AG08395 (cell line): ENCODE measurements at places on chromosomes 12 and 14.

DNA sequence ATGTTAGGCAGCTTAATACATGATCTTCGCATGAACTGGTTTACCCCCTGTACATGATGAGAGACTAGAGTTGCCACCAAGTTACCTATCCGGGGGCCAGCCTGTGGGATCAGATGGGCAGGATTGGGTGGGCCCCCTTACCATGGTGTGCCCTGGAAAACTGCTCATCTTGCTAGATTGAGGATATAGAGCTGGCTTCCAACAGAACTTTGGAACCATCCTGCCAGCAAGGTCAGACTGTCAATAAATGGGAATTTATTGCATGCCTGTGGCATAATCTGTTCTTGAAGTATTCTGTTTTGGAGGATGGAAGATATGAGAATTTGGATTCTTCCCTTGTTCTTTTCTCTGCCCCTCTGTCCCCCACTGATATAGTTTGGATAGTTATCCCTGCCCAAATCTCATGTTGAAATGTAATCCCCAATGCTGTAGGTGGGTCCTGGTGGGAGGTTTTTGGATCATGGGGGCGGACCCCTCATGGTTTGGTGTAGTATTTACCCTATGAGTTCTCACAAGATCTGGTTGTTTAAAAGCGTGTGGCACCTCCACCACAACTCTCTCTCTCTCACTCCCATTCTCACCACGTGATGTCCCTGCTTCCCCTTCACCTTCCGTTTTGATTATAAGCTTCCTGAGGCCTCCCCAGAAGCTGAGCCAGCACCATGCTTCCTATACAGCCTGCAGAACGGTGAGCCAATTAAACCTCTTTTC is 3.7 kb upstream of the TM9SF1 start:
- DNase-seq: no peak

DNA sequence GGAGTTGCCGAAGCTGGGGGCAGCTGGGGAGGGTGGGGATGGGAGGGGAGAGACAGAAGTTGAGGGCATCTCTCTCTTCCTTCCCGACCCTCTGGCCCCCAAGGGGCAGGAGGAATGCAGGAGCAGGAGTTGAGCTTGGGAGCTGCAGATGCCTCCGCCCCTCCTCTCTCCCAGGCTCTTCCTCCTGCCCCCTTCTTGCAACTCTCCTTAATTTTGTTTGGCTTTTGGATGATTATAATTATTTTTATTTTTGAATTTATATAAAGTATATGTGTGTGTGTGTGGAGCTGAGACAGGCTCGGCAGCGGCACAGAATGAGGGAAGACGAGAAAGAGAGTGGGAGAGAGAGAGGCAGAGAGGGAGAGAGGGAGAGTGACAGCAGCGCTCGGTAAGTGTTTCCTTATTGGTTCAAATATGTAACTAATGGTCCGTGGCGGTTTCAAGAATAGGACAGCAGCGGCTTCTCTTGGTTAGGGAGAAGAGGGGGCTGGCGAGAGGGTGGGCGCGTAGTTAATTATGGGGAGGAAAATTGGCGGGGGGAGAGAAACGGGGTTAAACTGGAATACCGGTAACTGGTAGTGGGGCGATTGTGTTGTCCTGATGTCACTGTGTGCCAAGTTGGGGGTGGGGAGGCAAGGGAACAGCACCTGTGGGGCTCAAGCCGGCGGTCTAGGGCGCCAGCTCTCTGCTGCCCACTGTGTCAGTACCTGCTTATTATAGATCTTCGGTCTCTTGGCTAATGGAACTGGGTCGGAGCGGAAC is 8.4 kb downstream of the HOXC8 start:
- DNase-seq: no peak

DNA sequence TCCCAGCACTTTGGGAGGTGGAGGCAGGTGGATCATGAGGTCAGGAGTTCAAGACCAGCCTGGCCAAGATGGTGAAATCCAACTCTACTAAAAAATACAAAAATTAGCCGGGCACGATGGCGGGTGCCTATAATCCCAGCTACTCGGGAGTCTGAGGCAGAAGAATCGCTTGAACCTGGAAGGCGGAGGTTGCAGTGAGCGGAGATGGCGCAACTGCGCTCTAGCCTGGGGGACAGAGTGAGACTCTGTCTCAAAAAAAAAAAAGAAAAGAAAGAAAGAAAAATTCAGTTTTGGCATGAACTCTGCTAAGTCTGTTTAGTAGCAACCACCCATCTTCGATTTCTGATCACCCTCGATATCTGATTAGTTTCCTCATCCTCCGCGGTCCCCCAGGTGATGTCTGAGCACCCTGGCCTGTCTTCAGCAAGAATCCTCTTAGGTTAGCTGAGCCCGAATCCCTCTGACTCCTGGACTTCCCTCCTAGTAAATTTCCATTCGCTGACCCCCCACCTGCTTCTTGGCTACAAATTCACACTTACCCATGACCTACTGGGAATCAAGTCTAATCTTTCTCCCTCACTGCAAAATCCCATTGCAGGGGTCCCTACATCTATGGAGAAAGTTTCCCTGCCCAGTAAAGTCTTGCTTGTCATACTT is 879 bp upstream of the HSPB8 start:
- DNase-seq: no peak

DNA sequence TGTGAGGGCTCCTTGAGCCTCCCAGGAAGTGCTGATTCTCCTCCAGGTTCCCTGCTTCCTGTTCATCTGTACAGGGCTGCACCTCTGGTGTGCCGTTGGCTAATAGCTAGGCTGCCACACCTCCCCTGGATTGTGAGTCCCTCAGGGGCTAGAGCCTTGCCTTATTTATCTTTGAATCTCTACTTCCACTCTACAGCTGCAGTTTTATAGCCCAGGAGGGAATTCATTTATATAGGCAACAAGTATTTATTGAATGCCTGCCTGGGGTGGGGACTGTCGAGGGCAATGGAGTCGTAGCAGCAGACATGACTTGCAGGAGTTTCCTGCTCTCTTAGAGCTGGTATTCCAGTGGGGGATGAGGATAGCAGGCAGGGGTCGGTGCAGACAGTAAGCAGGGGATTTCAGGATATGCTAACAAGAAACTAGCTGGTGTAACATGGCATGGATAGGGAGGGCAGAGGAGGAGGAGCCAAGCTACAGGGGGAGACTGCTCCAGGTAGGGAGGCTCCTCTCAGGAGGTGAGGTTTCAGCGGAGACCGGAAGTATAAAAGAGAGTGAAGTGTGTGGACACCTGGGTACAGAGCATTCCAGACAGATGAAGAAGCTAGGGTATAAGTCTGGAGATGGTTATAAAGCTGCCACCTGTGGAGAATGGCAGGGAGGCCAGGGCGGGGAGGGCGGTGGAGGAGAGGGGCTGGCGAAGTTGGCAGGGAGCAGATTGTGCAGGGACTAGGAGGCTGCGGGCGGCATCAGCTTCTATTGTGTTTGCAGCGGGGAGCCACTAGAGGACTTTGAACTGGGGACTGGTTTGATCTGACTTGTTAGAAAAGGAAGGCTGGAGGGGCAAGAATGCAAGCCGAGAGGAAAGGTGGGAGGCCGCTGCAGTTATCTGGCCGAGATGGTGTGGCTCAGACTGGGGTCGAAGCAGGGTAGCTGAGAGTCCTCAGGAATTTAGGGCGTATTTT is 17.2 kb downstream of the USP30 start:
- no peak for DNase-seq

GRCh38 chr12:76106631-76107030 is 22.1 kb upstream of the NAP1L1 start:
- DNase-seq: no peak

GRCh38 chr12:96047229-96048211 is 12.1 kb upstream of the LTA4H start:
- peak; percentile 55 for DNase-seq

DNA sequence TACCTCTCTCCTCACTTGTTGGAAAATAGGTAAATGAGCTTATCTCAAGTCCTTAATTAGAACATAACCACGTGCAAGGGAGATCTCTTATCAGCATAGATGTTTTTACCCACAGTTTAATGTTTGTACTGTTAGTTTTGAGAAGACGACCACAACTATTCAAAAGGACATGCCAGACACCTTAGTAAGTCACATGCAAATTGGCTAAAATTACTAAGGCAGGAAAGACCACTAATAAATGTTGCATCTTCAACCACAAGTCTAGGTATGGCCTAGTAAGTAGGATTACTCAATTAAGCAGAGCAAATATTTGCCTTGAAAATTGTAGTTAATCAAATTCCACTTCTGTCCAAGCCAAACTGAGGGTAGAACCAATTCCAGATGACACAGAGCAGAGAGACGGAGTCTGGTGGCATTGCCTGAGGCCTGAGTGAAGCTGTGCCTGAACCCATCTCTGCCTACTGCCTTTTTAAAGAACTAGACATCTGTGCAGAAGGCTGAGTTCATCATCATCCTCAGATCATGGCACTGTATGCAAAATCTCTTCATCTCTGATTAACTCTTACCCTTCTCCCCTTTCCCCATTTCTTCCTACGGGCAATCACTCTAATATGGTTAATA is 29.7 kb upstream of the CHST11 start:
- DNase-seq: peak; percentile 51

GRCh38 chr14:99612738-99613330 is 8.8 kb upstream of the CCDC85C start:
- DNase-seq: peak; percentile 58

- no peak for DNase-seq
Measured at GRCh38 chr14:104981699-104982541, 3.7 kb upstream of the CLBA1 start.

GRCh38 chr14:100063314-100063941 is 1.8 kb upstream of the EVL start:
- DNase-seq: no peak

- DNase-seq: no peak
Measured at GRCh38 chr12:24772813-24773212, 176.1 kb downstream of the BCAT1 start.

DNA sequence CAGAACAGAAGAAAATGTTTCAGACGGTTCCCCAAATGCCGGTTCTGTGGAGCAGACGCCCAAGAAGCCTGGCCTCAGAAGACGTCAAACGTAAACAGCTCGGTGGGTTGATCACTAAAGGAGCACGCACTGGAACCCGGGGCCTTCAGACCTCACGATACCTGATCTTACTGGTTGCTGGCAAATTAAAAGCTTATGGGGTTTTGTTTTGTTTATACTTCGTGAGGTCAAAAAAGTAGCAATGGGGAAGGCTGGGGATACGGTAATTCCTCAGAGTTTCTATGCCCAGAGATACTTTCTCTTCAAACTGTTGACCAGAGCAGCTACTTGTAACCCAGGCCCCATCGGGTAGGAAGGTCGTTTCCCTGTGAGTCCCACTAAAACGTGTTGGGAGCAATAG is 1.7 kb downstream of the CDKN1B start:
- no peak for DNase-seq

DNA sequence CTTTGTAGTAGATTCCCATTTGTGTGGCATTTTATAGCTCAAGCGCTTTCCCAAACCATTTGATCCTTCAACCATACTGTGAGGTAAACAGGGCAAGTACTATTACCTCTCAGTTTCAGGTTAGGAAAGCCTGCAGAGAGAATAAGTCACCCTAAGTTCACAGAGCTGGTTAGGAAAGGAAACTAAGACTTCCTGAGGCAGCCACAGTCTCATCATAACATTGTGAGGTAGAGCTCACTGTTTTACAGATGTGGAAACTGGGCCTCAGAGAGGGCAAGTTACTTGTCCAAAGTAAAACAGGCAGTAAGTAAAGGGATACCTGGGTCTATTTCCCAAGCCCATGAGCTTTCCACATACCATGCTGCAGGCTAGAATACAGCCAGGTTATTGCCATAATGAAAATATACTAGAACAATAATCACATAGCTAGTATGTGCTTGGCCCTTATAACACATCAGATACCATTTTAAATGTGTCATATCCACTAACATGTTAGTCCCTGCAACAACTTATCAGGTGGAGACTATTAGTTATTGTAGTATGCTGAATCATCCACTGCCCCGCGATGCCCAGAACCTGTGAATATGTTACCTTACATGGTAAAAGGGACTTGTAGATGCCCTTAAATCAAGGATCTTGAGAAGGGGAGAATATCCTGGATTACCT is 150.9 kb upstream of the GRIP1 start:
- DNase-seq: no peak

DNA sequence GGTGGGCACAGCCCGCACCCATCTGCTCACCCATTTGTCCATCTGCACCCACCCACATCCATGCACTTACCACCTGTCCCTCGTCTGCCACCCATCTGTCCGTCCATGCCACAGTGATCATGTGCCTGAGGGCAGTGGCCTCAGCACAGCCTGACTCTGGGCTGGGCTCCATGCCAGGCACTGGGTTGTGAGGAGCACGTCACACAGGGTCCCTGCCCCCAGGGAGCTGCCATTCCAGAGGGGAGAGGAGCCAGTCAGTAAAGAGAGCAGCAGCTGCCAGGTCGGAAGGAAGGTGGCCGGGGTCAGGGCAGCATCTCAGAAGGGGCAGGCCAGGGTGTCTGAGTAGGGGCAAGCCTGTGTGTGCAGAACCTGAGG is 43.6 kb downstream of the FBRSL1 start:
- no peak for DNase-seq

- DNase-seq: no peak
Measured at GRCh38 chr14:71613168-71613567, 319.1 kb upstream of the RGS6 start.

DNA sequence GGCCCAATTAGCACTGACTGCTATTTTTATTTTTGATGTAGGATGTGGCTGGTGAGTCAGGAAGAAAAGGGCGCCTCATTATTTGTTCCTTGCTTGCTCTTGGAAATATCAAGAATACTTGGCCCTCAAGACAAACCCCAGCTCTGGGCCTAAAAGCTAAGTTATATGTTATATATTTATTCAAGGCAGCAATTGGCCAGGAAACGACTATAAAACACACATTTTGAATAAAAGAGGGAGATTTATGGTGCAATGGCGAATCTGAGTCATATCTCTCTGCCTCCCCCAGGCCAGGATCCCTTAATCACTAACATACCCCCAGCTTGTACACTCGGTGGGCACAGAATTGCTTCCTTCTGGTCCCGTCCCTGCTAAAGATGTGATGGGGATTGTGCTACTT is 63.3 kb downstream of the TBX5 start:
- no peak for DNase-seq

GRCh38 chr12:132003846-132004245 is 54.1 kb downstream of the EP400 start:
- peak; percentile 79 for DNase-seq

GRCh38 chr12:121132601-121133481 is at the start of gene P2RX7:
P2RX7 (plus strand) TSS chr12:121132876; CDS start chr12:121132971, 95 bp downstream.
- DNase-seq: peak; percentile 87

GRCh38 chr14:31926123-31926522 is 151.0 kb upstream of the ARHGAP5 start:
- DNase-seq: no peak

- no peak for DNase-seq
Measured at GRCh38 chr12:57441846-57442427, 7.4 kb downstream of the INHBC start.

GRCh38 chr12:14416658-14417057 is 51.2 kb downstream of the ATF7IP start:
- DNase-seq: peak; percentile 43

DNA sequence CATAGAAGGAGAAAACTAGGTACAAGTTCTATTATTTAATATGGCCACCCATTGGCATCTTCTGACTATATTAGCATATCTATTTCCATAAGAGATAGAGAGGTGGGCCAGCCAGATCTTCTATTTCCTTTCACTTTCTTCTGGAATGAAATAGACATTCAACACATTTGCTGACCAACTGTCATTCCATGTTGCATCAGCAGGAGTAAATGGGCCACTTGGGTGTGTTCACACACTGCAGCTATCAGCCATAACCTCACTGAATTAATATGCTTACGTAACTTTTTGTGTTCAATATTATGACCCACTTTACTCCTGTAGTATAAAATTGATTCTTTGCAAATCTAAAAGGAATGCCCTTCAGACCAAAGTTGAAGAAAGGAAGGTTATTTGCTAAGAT is 106.2 kb upstream of the LGR5 start:
- DNase-seq: no peak
